Bone marrow (tissue), 2 donors: ENCODE measurements at places on chromosomes 5 and 9.

- no peak for DNase-seq
Measured at GRCh38 chr5:68015381-68016302, 199.9 kb upstream of the PIK3R1 start.

GRCh38 chr5:158485604-158486081 is 614.1 kb downstream of the EBF1 start:
- DNase-seq: no peak

GRCh38 chr5:109589239-109589638 is 100.5 kb upstream of the MAN2A1 start:
- DNase-seq: no peak

- DNase-seq: no peak
Measured at GRCh38 chr9:136725612-136726011, 13.2 kb downstream of the DIPK1B start.

DNA sequence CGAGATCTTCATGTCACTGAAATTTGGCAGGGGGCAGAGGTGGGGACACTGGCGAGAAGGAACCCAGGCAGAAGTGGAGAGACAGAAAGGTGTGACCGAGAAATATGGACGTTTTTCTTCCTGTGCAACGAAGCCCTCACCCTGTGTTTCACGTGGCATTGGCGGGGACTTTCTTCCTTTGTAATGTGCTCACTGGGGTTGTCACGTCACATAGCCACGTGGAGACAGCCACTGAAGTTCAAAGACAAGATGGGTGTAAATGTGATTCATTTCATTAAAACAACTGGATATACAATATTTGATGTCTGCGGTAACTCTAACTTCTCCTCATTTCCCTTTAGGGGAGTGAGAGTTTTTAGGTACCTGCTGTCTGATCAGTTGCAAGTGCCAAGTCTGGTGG is 225.7 kb downstream of the FSTL4 start:
- no peak for DNase-seq

- no peak for DNase-seq
Measured at GRCh38 chr9:136147890-136148714, 29.4 kb upstream of the TMEM250 start.

- no peak for DNase-seq
Measured at GRCh38 chr5:102809033-102809432, 53.9 kb downstream of the PAM start.

GRCh38 chr9:36837431-36838405 is 196.3 kb downstream of the PAX5 start:
- DNase-seq: no peak

DNA sequence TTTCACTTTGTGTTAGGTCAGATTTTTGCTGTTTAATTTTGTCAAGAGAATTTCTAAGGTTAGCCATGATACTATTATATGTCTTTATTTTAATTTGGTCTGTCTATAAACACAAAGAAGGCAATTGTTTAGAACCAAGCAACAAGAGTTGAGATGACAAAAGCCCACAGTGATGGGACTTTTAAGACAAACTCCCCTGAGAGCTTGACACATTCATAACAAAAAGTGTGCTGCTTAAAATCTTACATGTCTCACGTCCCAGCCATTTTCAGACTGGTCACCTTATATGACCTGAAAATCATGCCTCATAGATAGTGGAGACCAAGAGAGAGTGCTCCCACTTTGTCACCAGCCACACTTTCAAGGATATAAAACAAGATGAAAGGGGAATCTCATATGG is 21.6 kb upstream of the NNT start:
- no peak for DNase-seq

DNA sequence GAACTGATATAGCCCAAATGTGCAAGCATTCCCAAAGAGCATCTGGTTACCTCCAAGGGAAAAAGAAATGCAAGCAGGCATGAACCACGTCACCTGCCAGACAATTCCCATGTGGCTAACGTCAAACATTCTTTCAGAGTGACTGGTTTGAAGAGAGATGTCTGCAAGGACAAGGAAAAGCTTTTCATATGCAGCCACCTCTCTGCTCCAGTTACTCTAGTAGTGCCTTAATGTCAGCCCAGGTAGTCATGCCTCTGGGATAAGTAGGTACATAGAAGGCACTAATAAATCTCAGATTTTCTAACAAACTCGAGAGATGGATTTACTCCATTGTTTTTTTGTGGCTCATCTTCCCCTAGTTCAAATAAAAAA is 96.8 kb upstream of the IFNK start:
- DNase-seq: no peak

DNA sequence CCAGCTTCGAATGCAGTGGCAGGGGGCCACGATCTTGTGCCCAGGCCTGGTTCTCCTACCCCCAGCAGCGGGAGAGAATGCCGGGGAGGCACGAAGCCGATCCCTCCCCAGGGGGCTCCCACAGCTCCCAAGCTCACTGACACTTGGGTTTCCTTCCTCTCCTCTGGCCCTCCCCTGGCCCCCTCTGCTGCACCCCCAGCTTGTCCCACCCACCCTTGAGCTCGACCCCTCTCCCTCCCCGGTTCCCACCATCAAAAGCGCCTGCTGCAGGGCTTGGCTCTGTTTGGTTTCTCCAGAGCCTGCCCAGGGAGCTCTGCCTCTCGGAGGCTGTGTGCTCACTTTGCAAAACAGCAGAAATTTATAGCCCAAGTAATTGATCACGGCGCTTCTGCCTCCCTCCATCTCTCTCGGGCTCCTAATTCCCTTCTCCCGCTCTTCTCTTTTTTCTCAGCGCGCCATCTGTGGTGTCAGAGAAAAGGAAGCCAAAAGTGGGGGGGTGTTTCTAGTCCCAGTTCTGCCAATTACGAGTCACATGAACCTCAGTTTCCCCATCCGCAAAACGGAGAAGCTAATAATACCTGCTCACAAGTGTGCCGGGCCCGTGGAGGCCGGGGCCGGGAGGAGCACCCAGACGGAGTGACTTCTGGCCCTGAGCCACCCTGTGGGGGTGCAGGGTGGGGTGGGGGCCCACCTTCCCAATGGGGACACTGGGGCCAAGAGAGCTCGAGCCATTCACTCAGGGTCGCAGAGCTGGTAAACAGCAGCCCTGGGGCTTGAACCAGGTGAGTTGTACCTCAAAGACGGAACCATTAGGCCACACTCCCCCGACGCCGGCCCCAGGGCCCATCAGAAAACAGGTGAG is 141.2 kb upstream of the IER5L start:
- no peak for DNase-seq
